Islet precursor cell (in vitro differentiated cells): ENCODE measurements at places on chromosomes 7 and 10.

GRCh38 chr7:79281426-79281825, 172.0 kb downstream of the MAGI2 start:
- DNase-seq: no peak

GRCh38 chr7:11083214-11083568, 109.5 kb downstream of the PHF14 start:
- no peak for DNase-seq

GRCh38 chr10:43402176-43402575, 6.8 kb downstream of the HNRNPF start:
- DNase-seq: no peak

DNA sequence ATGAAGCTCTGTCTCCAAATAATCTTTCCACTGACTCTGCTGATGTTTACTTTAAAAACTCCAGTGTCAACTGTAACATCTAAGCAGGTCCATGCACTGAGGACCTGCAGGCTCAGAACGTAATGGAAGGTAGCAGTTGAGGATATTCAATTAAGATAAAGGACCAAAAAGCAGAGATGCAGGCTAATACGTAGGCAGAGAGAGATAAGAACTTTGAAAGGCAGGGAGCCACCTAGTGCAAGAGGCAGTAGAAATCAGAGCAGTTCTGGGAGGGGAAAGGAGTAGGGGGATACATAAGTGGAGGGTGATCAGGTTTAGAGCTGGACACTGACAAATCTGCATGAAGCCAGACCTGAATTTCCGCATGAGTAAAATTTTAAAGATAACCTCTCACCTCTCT, 114.5 kb upstream of the POM121L12 start:
- DNase-seq: no peak

DNA sequence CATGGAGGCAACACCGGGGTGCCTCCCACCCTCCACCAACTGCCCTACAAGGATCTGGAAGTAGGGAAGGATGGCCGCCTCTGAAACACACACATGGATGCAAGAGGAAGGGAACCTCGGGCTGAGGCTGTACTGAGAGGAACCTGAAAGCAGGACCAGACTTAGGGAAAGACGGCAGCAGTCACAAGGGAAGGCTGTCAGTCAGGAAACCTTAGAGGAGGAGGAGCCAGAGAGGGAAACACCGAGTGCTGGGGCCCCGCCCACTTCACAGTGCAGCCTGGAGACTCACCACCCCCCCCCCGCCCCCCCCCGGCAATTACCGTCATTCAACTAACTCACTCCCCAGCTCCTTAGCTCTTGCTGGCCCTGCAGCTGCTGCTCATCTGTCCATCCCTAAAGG, 2.5 kb downstream of the CYREN start:
- DNase-seq: no peak

- no peak for DNase-seq
Measured at GRCh38 chr7:100726996-100727761, 6.2 kb upstream of the ZAN start.

- DNase-seq: no peak
Measured at GRCh38 chr7:154914996-154915380, 87.9 kb downstream of the PAXIP1 start.

DNA sequence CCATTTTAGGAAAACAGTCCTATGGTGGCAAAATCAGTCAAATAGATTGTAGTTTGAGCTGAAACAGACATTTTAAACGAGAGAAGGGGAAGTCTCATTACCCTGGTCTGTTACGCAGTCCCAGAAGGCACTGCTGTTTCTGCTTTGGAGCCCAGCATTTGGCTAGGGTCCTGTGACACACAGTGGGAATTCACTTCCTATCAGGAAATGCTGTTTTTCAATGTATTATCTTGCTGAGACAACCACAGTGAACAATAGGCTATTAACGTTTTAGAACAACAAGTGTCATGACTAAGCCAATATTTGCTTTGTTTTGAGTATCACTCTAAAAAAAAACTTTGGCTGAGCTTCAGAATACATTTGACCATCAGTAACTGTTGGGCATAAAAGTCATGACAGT, 74.1 kb downstream of the ADD3 start:
- no peak for DNase-seq

DNA sequence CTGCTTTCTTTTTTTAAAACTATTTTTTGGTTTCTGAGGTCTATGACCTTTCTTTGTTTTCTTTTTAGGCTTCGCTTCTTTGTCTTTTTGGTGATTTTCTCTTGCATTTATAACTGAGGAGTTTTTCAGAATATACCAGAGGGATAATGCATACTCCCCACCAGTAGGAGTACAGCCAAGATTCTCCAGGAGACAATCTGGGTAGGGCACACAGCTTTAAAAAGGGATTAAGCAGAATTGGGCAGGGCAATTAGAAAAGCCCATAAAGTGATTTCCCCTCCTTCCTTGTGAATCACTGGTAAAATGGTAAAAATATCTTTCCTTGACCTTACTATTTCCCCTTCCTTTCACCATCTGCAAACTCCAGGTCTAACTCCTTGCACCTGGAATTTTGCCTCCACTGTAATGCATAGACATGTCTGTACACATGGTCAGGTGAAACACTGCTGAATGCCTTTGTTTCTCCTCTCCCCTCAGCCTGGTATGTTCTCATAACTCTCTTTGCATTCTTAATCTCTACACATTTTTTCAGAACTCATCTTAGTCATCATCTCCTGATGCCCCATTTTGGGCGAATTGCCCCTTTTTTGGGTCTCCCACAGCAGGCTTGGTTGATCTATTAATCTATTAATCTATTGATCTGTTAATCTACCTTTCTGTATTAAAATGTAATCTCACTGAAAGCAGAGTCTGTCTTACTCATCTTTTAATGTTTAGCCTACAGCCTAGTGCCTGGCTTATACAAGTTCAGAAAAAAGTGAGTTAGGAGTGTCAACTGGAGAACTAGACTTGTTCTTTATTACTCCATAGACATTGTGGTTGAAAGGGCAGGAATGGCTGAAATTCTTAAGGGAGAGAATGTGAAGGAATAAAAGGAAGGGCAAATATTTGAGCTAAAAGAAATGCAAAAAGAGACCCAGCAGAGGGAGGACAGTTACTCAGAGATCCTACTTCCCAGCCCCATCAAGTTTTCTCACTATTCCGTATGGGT, 64.6 kb downstream of the MDFIC start:
- DNase-seq: no peak

DNA sequence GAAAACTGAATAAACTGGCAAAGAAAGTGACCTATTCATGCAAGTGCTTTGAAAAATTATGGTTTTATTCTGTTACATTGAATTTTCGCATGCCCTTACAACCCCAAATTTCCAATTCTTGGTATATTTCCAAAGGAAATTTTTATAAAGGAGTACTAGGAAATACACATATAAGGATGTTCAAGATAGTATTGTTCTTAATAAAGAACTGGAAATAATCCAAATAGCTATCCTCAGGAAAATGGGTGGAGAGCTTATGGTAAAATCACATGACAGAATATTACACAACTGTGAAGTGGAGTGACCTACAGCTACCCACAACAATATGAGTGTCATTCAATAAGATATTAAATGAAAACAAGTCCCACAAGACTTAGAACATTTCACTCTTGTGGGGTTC, 138.9 kb upstream of the BMPER start:
- no peak for DNase-seq

DNA sequence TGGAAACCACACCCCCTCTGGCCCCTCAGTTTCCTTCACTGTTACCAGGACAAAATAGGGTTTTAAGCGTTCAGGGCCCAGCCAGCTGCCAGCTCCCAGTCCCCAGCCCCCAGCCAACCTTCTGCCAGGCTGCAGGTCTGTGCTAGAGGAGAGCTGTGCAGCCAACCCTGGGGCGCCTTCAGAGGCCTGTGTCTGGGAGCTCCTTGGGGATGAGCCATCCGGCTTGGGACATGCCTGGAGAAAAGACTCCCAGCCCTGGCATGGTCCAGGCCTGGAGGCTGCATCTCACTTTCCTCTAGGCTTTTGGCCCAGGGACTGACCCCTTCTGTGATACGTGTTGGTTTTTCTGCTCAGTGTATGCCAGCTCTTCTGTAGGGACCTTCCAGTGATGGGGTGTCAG, 487.6 kb upstream of the MGMT start:
- no peak for DNase-seq

DNA sequence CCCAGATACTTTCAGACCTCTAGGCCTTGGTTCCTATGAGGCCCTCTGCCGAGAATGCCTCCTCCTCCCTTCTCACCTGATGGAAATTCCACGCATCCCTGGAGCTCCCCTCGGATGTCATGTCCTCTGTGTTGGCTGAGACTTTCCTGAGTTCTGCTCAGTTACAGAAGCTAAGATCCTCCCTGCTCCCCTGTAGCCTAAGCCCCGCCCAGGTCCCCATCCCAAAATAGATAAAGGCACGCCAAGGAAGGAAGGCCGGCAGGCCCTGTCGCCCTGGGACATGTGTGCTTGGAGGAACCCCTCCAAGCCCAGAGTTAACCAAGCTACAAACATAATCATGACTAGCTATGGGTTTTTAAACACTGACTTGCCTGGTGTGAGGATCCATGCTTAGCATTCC, 123.5 kb downstream of the SORBS1 start:
- DNase-seq: no peak

DNA sequence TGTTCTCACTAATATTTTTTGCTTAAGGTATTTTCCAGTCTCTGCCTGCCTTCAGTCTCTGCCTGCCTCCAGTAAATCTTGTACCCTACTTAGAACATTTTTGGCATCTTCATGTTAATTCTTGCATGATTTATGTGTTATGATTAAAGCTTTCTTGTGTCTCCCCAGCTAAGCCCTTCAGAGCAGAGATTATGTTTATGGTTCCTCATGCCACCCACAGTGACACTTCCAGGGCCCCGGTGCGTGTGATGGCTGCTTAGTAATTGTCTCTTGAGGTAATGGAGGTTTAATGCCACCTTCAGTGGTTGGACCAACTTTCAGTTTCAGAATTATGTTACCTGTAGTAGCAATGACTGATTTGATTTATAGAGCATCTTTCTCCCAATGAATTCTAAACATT, 70.6 kb upstream of the MET start:
- no peak for DNase-seq

DNA sequence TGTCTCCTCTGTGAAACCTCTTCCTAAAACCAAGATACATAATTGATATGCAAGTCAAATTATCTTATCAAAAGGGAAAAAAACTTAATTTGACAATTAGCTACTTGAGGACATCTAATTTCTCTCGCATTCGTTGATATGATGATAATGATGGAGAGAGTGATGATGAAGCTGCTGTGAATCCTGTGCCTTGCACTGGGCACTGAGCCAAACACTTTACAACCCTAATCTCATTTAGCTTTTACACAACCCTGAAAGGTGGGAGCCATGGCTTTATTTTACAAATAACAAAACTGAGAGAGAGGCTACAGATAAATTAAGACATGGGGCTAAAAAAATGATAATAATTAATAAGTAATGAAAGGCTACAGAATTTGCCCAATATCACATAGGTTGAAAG, 176.0 kb downstream of the NOC3L start:
- no peak for DNase-seq

- no peak for DNase-seq
Measured at GRCh38 chr10:125475815-125476214, 207.1 kb downstream of the TEX36 start.

- no peak for DNase-seq
Measured at GRCh38 chr7:148761499-148762278, 63.0 kb downstream of the CUL1 start.

DNA sequence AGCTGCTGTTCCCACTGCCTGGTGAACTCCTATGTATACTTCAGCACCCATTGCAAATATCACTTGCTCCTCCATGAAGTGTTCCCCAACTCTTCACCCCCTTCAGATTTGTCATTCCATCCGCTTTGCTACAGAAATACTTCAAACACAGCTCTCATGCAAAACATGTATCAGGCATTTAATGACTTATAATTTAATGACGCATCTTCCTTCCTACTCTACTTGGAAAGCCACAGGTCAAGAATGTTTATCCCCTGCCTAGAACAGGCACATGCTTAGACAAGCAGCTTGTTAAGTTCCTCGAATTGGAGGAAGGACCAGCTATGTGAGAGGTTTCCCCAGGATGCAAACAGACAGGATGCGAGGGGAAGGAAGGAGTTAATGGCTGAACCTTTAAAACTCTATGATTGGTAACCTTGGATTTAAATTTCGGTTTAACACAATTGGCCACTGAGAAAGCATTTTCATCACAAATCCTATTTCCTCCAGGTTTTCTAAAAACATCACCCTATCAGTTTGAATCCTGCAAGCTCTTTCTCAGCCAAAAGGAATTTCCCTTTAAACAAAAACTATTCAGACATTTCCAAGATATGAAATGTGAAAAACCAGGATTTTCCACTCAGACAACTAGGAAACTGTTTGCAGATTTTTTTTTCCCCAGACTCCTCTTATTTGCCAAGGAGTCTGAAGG, 11.5 kb downstream of the CREB3L2 start:
- no peak for DNase-seq

- no peak for DNase-seq
Measured at GRCh38 chr10:62755662-62756653, 48.6 kb upstream of the ADO start.

DNA sequence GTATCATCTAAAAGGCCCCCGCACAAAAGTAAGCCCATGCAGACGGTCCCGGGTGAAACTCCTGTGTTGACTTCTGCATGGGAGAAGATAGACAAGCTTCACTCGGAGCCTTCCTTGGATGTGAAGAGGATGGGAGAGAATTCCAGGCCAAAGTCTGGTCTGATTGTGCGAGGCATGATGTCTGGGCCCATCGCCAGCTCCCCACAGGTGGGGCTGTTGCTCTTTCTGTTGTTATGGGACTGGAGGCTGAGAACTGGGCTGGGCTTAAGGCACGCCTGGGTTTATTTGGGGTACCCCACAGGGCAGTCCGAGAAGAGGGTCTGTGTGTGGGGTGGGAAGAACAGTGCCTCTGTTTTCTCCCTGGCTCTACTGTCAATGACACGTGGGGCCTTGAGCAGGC, 14.6 kb downstream of the MINDY4 start:
- DNase-seq: no peak

GRCh38 chr10:124008681-124009080, 84.7 kb downstream of the CHST15 start:
- no peak for DNase-seq
